ENCODE measurements at places on chromosomes 1 and 21.

- no peak for DNase-seq
Measured at GRCh38 chr1:20972855-20973254, 185.7 kb upstream of the HP1BP3 start.

GRCh38 chr1:167491586-167492461, 26.5 kb downstream of the CD247 start:
- DNase-seq = no peak

GRCh38 chr1:94349853-94350252, 68.3 kb upstream of the ABCD3 start:
- DNase-seq = no peak

GRCh38 chr1:42429603-42430002, 26.2 kb downstream of the ZMYND12 start:
- peak; percentile 39 for DNase-seq

DNA sequence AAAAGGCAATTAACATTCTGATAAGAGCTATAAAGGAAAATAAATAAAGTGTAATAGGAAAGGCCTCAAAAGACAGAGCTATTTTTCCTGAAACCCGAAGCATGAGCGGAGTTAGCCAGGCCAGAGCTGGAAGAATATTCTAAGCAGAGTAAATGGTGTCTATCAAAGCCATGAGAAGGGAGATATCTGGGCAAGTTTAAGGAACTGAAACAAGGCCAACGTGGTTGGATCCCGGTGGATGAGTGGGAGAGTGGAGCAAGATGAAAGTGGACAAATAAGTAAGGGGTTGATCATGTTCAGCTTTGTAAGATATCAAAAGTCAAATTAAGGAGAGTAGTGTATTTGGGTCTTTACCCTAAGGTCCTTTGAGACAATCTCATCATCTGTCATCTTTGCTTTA, 234.0 kb downstream of the TM2D1 start:
- DNase-seq = no peak

DNA sequence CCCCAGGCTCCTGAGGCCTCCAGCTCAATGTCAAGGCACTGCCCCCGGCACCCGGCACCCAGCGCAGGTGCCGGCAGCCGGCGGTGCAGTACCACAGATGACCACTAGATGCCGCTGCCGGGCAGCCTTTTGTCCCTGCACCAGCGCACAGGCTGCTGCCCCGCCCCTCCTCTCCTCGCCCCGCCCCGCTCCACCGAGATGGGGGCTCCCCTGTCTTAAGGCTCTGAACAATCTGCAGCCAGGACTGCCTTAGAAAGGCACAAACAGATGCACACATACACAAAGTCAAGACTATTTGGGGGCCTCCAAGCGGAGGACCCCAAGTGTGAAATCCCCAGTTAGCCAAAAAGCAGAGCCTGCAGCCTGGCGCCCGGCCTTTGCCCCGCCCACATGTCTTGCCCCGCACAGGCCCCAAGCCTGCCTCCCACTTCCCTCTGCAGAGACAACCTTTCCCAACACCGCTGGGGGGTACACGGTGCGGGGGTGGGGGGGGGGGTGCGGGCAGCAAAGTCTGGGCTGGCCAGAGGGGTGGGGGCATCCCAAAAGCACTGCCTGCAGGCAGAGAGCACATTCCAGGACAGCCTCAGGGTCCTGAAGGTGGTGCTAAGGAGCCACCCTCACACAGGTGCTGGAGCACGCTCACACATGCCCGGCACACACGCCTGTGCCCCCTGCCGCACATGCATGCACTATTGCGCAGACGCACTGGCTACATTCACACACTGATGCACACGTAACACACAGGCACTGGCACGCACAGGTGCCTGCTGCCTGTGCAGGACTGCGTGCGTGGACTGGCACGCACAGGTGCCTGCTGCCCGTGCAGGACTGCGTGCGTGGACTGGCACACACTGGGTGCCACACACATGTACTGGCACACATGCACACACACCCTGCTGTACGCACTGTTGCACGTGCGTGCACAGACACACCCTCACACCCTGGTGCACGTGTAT, 37.1 kb downstream of the ARHGEF16 start:
- peak; percentile 23 for DNase-seq

- DNase-seq = peak; percentile 32
Measured at GRCh38 chr1:20100632-20101355, 18.5 kb downstream of the PLA2G2D start.

DNA sequence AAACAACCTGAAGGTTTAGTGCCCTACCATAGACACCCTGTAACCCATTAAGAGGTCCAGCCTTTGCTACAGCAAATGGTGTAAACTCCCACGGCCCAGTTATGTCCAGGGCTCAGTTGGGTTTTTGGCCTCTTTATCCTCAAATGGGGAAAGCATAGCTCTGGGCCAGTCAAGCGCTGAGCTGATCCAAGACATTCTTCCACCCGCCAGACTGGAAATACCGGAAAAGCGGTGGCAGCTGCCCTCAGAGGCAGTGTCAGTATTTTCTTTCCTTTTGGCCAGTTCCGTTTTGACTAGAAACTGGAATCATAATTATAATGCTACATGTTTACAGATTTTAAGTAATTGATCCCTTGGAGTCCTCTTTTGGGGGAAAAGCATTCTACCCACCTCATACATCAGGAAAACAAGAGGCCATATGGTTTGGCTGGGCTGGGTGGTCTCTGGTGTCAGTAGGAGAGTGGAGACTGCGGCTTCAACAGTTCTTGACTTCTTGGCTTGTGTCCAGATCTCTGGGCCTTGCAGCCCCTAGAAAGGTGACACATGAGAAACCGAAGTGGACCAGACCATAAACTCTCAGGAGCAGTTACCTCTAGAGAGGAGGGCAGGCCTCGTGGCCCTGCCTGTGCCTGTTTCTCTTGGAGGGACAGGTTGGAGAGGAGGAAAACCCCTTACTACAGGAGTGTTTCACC, 30.2 kb upstream of the CLDN14 start:
- DNase-seq = no peak

GRCh38 chr1:26696119-26696653, 371 bp downstream of the ARID1A start:
- no peak for DNase-seq

GRCh38 chr1:185566995-185567394, 167.2 kb upstream of the HMCN1 start:
- peak; percentile 82 for DNase-seq

DNA sequence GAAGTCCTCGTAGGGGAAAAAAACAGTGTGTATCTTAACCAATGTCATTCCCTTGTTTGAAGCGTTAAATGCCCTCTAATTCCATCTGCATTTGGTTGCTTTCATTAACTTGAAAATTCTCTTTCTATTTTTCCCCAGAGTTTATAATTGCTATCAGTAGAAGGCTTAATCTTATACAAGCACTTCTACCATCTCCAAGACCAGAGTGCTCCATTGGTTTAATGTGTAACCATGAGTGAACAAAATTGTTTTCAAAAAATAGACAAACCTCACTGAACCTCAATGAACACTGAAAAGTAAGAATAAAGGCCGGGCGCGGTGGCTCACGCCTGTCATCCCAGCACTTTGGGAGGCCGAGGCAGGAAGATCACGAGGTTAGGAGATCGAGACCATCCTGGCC, 141.3 kb downstream of the RGS7 start:
- DNase-seq = no peak

GRCh38 chr1:239386453-239387303, at the start of gene CHRM3:
CHRM3 (plus strand) TSS chr1:239386568; CDS start chr1:239907452, 520,884 bp downstream.
- peak; percentile 87 for DNase-seq

DNA sequence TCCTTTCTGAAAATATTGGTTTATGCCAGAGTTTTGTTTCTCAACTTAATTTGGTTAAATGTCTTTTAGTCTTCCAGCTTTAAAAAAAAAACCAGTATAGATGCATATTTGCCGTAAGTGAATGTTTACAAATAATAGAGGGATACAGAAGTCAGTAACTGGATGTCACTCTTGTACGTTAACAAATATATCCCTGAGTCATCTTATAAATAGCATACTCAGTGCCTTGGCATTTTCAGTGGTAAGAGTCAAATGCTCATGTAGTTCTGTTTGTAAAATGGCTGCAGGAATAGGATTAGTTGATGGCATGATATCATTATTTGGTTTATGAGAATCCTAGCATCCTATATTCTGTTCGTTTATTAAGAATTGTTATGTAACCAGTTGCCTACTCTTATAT, 55.4 kb downstream of the SPEN start:
- peak; percentile 88 for DNase-seq

DNA sequence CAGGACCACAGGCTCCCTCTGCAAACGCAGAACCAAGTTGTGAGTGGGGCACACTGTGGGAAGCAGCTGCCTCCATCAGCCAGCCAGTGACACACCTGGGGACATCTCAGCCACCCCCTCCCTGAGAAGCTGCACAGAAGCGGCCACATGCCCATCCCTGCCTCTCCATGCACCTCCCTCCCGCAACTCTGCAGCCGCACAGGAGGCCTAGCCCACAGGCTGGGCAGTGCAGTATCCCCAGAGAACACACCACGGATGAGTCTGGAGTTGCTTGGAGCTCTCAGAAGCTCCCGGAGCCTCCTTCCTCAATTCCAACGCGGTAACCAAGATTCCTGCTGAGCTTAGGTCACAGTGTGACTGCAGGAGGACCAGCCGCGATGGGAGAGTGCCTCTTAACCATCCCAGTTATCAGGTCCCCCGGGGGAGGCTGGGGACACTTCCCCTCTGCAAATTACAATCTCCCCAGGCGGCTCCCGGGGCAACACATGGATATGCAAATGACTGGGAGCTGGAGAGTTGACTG, 1.2 kb upstream of the WNT3A start:
- no peak for DNase-seq

- no peak for DNase-seq
Measured at GRCh38 chr1:178075333-178075732, 18.6 kb upstream of the RASAL2 start.

GRCh38 chr1:45995298-45995697, 137.1 kb downstream of the PIK3R3 start:
- peak; percentile 15 for DNase-seq

GRCh38 chr1:25740071-25740470, 59.9 kb upstream of the SELENON start:
- no peak for DNase-seq

DNA sequence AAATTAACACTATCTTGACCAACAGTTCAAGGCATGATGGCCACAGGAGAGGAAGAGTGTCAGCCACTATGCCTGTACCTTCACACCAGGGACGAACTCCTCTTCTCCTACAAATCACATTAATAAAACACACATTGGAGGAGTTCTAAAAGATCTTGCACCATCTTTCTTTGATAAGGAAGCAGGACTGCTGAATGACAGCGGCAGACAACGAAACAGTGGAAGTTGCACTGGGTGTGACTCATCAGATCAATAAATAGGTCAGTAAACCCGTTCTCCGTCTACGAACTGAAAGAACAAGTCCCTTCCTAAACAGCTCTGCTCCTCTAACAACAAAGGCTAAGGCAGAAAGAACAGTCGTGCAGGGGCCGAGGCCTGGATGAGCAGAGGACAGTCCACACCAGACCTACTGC, 23.1 kb downstream of the UBE2G2 start:
- no peak for DNase-seq

- no peak for DNase-seq
Measured at GRCh38 chr1:53220962-53221286, 490 bp upstream of the CZIB start.
